ENCODE measurements at places on chromosomes 1 and 21.

- peak; percentile 40 for DNase-seq
Observed at GRCh38 chr1:209435654-209436566, 147.6 kb upstream of the CAMK1G start.

DNA sequence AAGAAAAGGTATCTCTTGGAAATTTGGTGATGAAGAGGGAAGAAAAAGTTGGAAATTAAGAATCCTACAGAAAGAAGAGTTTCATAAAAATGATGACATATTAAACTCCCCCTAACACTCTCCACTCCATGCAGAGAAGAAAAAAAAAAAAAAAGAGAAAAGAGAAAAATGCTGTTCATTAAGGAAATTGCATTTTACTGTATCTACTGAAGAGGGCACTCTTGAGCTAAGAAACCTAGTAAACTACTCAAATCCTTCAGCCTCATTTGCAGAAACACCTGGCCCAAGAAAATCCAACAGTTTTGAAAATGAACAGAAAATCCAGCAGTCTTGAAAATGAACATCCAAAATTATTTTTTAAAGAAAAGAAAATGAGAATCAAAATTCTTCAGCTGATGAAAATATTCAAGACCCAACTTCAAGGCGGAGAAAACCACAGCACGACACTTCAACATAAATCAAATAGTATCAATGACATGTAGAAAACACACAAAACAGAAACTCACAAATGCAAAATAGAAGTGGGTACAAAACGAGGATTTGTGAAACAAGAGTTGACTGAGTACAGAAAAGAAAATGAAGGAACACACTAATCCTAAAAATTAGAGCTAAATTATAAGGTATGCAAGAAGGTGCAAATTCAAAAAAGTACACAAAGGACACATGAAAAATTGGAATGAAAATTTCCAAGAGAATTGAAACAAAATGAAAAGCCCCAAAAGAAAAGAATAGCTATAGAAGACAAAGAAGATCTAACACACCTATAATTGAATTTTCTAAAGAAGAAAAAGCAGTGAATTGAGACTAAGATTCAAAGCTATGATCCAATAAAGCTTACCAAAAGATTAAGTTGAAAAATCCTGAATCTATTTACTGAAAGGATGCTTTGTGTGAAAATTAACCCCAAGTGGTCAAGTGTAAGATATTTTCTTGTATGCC is 73.2 kb upstream of the DNAJC6 start:
- DNase-seq, result no peak

GRCh38 chr1:100322436-100323211 is 29.7 kb upstream of the CDC14A start:
- no peak for DNase-seq

DNA sequence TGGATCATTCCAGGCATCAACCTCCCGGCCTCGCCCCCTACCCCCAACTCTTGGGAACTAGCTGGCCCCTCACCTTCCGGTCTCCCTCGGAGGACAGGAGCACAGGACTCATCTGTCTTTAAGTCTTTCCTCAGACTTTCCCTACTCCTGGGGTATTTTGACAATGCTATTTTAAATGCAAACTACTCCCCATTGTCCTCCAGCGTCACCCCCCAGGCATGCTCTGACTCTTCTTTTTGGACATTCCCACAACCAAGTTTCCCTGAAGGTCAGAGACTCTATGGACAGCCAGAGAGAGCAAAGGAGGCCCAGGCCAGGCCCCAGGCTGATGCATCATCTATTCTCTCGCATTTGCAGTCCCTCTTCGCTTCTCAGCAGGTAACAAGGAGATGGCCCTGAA is 424.3 kb downstream of the PCP4 start:
- no peak for DNase-seq

- no peak for DNase-seq
Observed at GRCh38 chr1:175209493-175209921, 16.9 kb upstream of the KIAA0040 start.

DNA sequence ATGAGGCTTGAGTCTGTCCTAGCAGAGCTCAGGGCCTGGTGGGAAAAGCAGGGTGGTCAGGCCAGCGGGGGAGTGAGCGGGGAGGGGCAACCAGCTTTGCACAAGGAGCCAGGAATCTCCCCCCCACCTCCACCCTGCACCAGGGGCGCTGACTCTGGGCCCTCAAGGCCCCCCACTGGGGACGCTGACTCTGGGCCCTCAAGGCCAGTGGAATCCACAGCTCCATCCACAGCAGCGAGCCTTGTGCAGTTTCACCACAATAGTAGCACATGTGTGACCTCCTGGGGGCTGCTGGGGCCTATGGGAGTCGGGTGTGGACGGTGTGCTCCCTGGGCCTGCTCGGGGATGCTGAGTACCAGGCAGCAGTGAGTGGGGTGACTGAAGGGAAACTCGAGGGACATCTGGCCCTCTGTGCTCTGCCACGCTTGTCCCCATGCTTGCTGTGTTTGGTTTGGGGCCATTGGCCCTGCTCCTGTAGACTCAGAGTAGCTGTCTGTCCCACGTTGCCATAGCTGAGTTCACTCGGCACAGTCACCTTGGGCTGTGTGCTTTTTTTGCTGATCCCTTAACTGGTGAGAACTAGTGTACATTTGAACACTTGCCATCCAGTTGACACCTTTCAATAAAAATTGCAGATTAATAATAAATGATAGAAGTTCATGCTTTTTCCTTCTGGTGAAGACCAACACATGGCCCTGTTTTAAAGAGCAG is 89.2 kb downstream of the ADARB1 start:
- no peak for DNase-seq

DNA sequence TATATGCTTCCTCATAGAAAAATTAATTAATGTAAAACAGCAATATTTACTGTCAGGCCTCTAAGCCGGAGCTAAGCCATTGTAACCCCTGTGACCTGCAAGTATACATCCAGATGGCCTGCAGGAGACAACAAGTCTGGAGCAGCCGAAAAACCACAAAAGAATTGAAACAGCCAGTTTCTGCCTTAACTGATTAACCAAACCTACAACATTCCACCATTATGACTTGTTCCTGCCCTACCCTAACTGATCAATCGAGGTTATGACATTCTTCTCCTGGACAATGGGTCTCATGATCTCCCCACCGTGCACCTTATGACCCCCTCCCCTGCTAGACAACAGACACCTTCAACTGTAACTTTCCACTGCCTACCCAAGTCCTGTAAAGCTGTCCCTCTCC is 205.8 kb upstream of the DUSP10 start:
- no peak for DNase-seq

- no peak for DNase-seq
Observed at GRCh38 chr1:100360790-100361510, 8.6 kb downstream of the CDC14A start.

DNA sequence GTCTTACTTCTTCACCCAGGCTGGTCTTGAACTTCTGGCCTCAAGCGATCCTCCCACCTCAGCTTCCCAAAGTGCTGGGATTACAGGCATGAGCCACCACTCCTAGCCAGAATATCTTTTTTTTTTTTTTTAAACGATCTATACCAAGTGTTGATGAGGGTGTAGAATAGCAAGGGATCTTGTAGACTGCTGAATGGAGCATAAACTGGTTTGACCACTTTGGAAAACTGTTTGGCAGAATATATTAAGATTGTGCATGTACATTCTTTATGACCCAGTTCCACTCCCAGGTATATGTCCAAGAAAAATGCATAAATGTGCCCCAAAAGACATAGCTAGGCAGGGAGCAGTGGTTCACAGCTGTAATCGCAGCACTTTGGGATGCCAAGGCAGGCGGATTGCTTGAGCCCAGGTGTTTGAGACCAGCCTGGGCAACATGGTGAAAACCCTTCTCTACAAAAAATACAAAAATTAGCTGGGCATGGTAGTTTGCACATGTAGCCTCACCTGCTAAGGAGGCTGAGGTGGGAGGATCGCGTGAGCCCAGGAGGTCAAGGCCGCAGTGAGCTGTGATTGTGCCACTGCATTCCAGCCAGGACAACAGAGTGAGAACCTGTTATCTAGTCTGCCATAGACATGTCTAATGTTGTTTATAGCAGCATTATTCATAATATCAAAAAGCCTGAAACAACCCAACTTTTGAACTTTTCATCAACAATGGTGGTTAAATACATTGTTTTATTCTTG is 184.0 kb downstream of the VPS13D start:
- no peak for DNase-seq

DNA sequence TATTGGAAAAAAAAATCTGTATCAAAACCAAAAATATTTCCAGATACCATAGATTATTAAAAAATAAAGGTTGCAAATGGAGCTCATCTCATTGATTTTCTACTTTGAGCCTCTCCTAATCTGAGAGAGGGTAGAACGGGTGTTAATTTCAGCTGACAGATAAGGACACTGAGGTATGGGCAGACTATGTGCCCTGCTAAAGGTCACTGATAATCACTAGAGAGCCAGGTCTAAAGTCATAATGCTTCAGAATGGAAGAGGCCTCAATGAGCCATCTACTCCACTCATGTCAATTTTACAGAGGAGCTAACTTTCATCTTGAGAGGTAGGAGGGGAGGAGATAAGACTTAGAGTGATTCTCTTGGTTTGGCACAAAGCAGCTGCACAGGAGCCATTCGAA is 21.0 kb downstream of the GNG12 start:
- no peak for DNase-seq

- DNase-seq, result no peak
Observed at GRCh38 chr1:45260244-45260643, 53.8 kb upstream of the ZSWIM5 start.

DNA sequence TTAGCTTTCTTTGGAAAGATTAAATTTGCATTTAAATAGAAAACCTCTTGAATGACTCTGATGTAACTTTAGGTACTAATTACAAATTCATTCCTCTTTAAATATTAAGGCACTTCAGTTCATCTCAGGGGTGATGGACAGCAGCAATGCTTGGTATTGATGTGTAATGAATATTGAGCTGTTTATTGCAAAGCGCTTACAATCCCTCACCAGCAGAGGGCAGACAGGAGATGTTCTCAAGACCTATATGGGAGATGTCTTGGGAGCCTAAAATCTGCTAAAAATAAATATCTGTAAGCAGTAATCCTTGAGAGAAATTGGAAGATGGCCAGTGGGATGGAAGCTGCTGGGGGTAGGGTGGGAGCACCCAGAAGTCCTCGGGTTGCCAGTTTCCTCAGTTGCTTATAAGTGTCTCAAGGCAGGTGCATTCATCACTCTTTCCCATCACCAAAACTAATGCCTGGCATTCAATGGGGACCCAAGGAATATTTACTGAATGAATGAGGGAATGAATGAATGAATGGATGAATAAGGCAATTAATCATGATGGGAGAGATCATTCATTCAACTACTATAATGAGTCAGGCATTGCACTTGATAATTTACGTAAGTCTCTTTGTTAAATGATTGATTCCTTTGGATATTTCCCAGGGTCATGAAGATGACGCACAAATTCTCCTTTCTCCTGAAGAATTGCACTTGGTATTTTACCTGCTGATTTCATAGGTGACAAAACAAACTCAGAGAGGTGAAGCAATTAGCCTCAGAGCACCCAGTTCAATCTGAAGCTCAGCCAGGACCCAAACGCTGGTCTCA is 2.3 kb downstream of the KLHDC8A start:
- peak; percentile 20 for DNase-seq

DNA sequence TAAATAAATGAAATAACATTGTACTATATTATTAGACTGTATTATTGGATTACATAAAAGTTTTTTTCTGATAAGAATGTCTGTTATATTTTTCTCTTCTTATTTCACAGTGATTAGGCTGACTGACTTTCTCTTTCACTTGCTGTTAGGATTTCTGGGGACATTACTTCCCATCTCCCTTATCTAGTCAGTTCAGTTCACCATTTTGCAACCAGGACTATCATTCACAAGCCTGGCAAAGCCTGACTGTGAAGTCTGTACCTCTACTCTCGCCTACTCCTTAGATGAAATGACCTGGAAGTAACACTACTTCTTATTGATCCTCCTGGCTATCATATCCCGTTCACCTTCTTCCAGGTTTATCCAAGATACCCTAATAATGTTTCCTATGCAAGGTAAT is 676.6 kb downstream of the USP25 start:
- no peak for DNase-seq

GRCh38 chr21:45945868-45946210 is 35.7 kb upstream of the COL6A1 start:
- DNase-seq, result no peak

DNA sequence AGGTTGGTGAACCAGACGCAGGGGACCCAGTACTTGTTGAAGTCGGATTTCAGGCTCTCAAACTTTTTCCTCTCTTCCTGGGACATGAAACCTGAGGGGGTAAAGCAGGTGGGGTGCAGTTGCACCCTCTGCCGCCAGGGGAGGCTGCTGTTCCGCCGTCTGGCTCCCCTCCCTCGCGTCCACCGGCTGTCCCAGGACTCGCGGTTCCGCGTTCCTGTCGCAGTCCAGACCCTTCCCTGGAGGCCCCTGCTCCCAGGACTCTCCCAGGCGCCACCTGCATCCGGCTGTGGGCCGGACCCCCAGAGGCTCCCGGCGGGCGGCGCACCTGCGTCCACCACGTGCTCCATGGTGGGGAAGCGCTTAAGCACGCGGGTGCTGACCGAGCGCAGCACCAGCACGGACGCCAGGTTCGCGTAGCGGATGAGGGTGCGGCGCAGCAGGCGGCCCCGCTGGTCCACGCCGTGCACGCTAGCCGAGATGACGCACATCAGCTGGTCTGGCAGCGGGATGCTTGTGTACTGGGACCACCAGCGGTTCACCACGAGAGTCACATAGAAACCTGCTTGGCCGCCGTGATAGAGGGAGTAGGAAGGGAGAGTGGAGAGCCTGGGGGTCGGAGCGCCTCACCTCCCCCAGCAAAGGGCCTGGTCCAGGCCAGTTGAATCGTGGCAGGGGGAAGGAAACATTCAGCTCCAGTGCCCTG is 1.7 kb downstream of the BEST4 start:
- DNase-seq, result peak; percentile 72

DNA sequence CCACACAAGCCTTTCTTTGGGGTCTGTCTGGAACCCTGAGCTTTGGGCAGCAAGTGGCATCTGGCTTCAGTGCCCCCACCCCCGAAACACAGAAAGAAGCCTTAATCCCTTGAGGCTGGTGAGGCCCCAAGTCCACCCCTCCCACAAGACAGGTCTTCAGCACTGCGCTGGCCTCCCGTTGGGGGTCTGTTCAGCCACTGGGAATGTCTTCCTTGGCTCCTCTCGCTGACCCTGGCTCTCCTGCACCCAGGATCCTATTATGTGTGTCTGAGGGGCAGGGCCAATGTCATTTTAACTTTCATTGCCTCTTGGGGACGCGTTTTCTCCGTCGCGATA is 26.9 kb downstream of the ATP8B2 start:
- no peak for DNase-seq

GRCh38 chr21:40768056-40768455 is 78.9 kb downstream of the DSCAM start:
- DNase-seq, result no peak

DNA sequence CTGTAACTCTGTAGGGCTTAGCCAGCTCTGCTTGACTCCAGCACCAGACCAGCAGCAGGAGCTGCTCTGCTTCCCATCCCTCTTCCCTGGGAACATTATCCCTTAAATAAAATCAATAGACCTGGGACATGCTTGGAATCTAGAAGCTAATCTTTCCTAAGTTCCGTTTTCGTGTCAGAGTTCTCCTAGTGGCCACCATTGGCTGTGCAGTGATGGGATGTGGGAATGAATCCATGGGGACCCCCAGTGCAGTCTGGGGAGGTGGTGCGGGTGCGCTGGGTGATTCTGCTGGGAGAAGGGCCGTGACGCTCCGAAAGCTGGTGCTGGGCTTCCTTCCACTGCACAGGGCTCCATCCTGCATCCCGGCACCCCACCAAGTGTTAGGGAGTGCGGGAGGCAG is 202.7 kb downstream of the CAMTA1 start:
- no peak for DNase-seq
